ENCODE measurements at places on chromosomes 5 and 9.
A peak's percentile ranks its signal among the peaks of the same experiment; 100 is the strongest.

DNA sequence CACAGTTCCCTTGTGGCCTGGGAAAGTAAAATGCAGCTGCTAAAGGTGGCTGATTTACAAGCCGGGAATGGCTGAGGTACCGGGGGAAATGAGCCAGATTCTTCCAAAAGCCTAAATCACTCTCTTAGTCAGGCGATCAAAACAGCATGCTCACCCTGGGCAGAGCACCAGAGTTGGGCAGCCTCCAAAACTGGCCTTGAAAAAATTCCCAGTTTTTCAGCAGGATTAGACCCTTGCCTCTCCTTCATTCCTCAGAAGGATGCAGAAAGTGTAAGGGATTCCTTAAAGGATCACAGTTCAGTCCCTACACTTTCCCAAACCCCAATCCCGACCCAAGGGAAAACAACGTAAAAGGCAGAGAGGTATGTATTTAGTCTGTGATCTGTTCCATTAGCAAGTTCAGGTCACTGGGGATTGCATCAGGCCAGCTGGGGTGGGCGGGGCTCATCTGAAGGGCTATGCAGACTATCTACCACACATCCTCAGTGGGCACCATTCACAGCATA, 16.9 kb downstream of the TMEM174 start:
- DNase-seq, result no peak

- no peak for DNase-seq
These were observed 289.2 kb upstream of the PTGER4 start for GRCh38 chr5:40390281-40391149.

DNA sequence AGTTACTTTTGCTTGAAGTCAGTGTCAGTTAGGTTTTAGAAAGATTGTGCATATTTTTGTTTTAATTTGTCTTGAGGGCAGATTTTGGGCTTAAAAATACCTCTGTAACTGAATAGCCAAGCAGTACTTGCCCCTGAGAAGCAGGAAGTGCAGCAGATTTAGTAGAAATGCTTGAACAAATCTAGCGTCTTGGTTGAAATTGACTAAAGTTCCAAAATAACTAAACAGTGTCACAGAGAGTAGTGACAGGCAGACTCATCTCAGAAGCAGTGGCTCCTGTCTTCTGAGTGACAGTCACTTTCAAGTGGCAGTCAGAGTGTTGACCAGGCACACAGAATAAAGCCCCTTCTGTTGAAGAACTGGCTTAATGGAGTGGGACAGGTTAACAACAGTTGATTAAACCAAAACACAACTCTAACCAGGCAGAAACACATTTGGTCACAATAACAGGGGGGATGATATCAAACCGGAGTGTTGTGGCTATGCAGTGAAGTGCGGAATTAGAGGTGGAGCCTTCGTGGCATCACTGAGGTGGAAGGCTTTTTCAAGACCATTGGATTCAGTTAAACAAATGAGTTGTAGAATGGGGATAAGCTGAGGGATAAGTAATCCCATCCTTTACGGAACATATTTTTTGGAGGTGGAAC, 29.1 kb downstream of the TRIO start:
- DNase-seq, result no peak

- DNase-seq, result no peak
These were observed 68.8 kb downstream of the TLR4 start for GRCh38 chr9:117772960-117773359.

GRCh38 chr5:78717674-78718584, 69.4 kb upstream of the LHFPL2 start:
- no peak for DNase-seq

DNA sequence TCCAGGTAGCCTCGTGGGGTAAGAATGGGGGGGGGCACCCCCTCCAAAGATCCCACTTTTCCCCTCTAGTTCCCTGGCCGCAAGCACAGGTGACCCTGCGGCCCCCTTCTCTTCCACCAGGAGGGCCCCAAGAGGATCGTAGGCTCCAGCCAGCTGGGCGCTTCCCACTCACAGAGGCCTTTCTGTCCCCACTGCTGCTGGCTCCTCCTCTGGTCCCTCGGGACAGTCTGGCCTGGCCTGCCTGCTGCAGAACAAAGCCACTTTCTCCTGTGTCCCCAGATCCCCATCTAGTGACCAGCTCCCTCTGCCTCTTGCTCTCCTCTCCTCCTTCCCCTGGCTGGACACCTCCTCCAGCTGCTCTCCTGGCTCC, 534 bp upstream of the SAPCD2 start:
- no peak for DNase-seq

DNA sequence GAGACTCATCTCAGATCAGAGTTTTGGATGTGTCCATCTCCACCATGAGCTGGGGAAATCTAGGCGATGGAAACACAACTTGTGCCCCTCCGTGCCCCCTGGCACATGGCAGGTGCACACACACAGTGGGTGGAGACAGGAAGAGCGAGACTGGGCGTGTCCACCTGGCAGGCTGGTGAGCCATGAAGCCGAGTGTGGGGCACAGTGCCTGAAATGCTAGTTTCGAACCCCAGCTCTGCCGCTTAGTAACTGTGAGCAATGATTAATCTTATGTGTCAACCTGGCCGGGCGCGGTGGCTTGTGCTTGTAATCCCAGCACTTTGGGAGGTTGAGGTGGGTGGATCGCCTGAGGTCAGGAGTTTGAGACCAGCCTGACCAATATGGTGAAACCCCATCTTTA, 80.8 kb upstream of the RNU6ATAC start:
- DNase-seq, result no peak

DNA sequence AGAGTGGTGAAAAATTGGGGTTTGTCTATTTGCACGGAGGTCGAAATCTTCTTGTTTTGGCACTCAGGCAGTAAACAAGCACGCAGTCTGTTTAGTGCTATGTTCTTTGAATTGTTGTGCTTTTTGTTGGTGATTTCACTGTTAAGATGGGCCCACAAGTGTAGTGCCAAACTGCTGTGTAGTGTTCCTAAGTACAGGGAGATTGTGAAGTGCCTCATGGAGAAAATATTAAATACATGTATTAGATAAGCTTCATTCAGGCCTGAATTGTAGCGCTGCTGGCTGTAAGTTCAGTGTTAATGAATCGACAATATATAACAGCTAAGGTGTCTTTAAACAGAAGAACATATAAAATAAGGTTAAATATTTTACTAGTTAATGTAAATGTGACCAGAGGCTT, 17.3 kb downstream of the SREK1 start:
- no peak for DNase-seq

DNA sequence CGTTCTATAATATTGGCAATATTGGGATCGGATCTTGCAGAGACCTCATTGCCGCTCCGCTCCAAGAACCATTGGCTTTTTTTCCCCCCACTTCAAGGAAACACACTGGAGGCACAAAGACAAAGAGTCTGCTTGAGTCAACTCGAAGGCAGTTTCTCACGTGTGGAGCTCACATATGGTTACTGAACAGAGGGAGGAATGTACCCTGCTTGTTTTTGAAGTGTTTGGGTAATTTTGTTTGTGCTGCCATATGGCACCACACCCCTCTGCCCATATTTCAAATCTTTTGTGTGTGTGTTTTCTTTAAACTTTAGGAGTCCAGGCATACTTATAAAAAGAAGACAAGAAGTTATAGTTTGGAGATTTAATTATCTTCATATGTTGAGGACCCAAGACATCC, 595.9 kb downstream of the DTWD2 start:
- DNase-seq, result no peak

GRCh38 chr9:132978451-132979131, at the start of gene GFI1B:
TSS of gene GFI1B (plus strand) at chr9:132978694. CDS start at chr9:132986679, 7,985 bp downstream.
- DNase-seq, result no peak

- no peak for DNase-seq
These were observed 206.2 kb downstream of the NDUFS4 start for GRCh38 chr5:53766673-53767072.

GRCh38 chr9:26650325-26650724, 242.3 kb downstream of the CAAP1 start:
- DNase-seq, result no peak

DNA sequence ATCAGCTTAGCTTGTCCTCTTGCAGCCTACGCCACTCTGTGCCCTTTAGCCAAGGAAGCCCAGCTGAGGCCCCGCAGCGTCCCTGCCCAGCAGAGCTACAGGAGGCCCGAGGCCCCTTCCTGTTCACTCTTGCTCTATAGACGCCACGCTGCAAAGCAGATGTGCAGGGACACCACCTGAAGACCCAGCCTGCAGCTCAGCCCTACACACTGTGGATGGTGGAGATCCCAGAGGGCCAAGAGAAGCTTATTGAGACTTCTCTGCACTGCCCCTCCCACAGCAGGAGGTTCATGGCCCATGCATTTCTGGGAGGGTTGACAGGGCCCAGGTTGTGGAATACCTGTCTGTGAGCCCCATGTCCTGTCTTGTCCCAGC, 33.6 kb downstream of the IRF1 start:
- DNase-seq, result no peak

GRCh38 chr5:133899506-133899905, 68.9 kb downstream of the C5orf15 start:
- DNase-seq, result no peak

- DNase-seq, result peak; percentile 48
These were observed 36.1 kb downstream of the TMC1 start for GRCh38 chr9:72557549-72557948.
